COR-L47 (cell line): ENCODE measurements at places on chromosomes 4 and X.

- no peak for DNase-seq
These were observed 54.4 kb downstream of the FAM53A start for GRCh38 chr4:1629699-1630083.

DNA sequence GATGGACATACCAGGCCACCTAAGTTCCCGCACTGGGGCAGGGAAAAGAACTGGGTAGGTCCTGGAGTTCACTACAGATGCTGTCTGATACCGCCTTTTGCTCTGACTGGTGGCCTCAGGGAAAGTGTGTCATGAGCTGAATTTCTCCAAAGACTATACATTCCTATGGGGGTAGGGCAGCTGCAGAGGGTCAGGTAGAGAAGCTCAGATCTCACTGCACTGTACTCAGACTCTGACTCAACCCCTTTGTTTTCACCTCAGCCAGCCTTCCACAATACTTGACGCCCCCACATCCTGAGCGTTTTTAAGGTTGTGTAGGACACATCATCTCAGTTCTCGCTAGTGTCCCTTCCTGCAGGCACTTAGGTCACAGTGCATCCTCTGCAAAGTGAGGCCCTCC, 7.8 kb downstream of the GATB start:
- DNase-seq = no peak

DNA sequence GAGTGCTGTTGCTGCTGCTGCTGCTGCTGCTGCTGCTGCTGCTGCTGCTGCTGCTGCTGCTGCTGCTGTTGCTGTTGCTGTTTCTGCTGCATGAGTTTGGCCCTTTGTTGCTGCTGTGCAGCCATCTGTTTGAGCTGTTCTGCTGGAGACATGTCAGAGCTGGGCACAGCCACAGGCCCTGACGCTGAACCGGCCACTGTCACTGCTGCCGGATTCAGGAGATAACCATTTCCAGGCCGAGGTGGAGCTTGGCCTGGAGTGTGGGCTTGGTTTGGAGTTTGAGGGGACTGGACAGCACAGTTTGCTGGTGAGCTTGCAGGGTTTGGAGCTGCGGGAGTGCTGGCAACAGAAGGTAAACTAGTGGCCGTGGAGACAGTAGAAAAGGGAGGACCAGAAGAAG, 224.3 kb downstream of the MGST2 start:
- no peak for DNase-seq

- DNase-seq = no peak
These were observed 29.7 kb downstream of the EIF4E start for GRCh38 chr4:98899277-98899676.

DNA sequence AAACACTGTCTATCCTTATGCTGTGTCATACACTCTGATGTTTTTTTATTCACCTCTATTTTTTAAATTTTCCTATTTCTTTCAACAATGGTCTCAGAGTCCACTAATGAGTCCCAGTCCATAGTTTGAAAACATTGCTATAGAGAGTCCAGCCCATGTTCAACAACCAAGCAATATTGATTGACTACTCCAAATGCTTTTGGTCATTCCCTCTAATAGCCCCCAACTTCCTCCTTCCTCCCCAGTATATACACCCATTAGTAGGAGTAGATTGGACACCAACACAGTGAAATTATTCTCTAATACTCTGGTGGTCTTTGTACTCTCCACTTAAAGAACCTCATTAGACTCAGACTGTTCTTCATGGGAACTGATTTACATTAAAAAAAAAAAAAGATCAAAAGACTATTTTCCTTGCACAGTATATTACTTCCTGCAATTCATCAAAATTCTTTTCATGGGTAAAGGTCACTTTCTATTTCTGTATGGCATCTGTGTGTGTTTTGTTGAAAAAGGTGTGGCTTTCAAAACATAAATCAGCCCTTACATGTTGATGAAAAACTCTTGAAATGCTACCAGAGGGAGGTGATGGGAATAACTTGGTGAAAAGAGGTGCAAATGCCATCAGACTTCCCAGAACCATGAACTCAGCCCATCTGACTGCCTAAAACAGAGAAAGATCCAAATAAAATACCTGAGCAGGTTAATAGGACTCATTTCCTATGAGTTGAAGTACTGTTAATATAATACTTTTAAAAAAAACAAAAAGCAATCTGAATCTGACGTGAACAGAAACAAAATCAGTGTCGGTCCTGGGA, 250.3 kb upstream of the KLF3 start:
- DNase-seq = no peak

GRCh38 chr4:100949350-100949935, 397.9 kb downstream of the PPP3CA start:
- no peak for DNase-seq

- no peak for DNase-seq
These were observed 4.3 kb upstream of the RBM3 start for GRCh38 chrX:48569958-48570357.

GRCh38 chrX:15747626-15748173, 9.6 kb downstream of the CA5B start:
- DNase-seq = no peak

GRCh38 chr4:4392501-4393183, 5.7 kb downstream of the NSG1 start:
- DNase-seq = no peak

GRCh38 chr4:42150653-42151567, 1.5 kb downstream of the BEND4 start:
- no peak for DNase-seq

DNA sequence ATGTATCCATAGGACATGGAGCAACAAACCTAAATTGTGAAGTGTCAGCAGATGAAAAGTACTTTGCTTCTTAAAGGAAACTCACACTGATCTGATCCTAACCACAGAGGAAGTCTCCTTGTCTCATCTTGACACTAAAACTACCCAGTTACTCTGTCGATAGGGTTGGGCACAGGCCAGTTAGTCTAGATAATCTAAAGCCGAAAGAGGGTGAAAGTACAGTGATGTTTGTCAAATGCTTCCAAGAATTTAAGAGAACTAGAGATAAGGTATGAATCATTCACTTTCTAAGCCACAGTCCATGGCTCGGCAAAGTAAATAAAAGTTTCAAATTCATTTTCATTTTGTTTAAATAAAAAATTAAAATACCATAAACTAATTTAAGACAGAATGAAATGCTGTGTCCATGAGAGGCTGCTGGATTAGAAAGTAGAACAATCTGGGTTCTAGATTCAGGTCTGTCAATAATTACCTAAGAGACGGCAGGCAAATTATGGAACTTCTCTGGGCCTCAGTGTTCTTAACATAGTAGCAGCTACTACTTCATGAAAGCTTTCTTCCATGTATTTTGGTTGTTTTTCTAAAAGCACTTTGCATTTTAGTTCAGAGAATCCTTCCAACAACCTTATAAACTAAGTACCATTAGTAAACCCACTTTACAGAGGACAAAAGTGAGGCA, 176.7 kb downstream of the LDB2 start:
- no peak for DNase-seq

GRCh38 chr4:66035701-66036100, 365.4 kb upstream of the EPHA5 start:
- no peak for DNase-seq

GRCh38 chr4:29423836-29424721, 1296.1 kb upstream of the PCDH7 start:
- no peak for DNase-seq

DNA sequence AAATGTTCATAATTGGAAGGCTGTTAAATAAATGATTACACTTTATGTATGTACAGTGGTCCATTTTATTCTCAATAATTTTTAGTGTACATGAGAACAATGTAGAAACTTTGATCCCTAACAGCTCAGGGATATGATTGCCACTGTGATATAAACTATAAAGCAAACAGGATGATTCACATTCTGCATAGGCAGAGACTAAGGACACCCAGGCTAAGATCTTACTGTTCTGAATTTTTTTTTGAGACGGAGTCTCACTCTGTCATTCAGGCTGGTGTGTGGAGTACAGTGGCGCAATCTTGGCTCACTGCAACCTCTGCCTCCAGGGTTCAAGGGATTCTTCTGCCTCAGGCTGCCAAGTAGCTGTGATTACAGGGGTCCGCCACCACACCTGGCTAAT, 186.6 kb downstream of the PDGFC start:
- no peak for DNase-seq

GRCh38 chr4:8414377-8414776, 26.1 kb downstream of the ACOX3 start:
- DNase-seq = no peak

- DNase-seq = no peak
These were observed 1469.6 kb downstream of the PCDH7 start for GRCh38 chr4:32189788-32190187.

- no peak for DNase-seq
These were observed 97.1 kb upstream of the USP9X start for GRCh38 chrX:40988100-40988499.

- DNase-seq = no peak
These were observed 7.0 kb upstream of the AKAP17A start for GRCh38 chrX:1584237-1585011.

- no peak for DNase-seq
These were observed 33.9 kb upstream of the ADGRG2 start for GRCh38 chrX:19156186-19156585.

DNA sequence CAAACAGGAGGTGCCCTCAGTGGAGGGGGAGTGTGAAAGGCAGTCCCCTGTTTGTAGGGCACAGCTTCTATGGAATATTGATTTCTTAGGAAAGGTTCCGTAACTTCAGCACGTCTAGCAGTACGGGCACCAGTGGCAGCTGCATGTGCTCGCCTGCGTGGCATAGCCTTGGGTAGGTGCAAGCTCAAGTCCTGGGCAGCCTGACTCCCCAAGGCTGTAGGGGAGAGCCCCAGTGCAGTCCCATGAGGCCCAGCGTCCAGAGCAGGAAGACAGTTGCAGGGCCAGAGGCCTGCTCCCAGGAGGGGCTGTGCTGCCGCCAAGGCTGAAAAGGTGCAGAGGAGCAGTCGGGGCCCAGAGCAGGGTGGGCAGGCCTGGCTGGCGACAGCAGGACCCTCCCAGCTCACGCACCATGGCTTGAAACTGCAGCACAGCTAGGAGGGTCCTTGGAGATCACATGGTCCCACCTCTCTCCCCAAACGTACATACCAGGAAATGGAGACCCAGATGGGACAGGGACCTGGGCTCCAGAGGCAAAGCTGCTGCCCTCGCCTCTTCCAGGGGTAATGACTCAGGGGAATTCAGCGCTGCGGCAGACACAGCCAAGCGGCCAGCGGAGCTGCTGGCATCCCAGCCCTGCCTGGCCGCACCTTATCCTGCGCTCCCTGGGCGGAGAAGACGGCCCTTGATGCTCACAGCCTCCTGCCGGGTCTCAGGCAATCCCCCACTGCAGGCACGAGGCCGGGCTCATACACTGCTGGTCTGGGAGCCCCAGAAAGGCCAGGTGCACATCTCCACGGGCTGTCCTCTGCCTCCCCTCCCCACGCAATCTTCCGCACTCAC, 6.0 kb upstream of the DUSP9 start:
- no peak for DNase-seq

- no peak for DNase-seq
These were observed 152.7 kb upstream of the AADAT start for GRCh38 chr4:170242471-170242870.

DNA sequence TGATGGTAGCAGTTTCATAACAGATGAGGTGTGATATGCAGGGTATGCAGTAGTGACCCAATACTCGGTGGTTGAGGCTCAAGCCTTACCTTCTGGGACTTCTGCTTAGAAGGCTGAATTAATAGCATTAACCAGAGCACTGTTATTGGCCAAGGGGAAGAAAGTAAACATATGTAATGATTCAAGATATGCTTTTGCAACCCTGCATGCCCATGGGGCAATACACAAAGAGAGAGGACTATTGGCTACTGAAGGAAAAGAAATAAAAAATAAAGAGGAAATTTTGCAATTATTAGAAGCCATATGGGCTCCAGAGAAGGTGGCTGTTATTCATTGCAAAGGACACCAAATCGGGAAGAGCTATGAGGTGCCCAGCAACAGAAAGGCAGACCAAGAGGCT, 8.7 kb downstream of the GAGE10 start:
- no peak for DNase-seq

- DNase-seq = no peak
These were observed 25.2 kb upstream of the NDP start for GRCh38 chrX:43998374-43998773.

DNA sequence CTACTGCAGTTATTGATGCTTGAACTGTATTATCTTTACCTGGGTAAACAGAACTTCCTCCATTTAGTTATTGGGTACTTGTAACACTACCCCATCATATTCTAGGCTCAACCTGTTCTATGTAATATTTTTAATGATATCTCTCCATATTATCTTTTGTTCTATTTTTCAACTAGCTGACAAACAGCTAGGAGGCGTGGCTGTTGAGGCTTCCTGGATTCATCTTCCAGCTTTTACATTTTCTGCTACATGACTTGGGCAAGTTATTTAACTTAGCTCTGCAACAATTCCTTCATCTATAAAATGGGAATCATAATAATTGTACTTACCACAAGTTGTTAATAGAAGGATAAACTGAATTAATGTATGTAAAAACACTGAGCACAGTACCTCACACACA, 349.3 kb downstream of the PTTG2 start:
- no peak for DNase-seq

DNA sequence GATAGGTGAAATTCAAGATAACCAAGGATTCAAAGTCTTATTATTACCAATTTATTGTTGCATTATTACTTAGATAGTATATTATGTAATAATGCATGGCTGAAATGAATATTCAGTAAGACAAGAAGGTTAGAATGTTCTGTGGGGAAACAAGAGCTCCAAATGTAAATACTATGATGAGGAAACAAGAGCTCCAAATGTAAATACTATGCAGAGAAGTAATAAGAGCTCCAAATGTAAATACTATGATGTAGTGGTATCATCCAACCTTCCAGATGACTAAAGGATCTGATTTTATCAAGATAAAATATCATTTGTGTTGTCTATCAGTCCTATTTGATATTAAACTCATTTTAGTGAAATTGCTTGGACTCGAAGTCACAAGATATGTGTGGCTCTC, 82.2 kb upstream of the PCDH18 start:
- DNase-seq = no peak

GRCh38 chrX:18917831-18918230, 66.1 kb downstream of the PHKA2 start:
- DNase-seq = no peak

GRCh38 chrX:134374294-134374693, 85.7 kb upstream of the HPRT1 start:
- DNase-seq = no peak

- no peak for DNase-seq
These were observed 696 bp upstream of the CA5B start for GRCh38 chrX:15737190-15737958.

DNA sequence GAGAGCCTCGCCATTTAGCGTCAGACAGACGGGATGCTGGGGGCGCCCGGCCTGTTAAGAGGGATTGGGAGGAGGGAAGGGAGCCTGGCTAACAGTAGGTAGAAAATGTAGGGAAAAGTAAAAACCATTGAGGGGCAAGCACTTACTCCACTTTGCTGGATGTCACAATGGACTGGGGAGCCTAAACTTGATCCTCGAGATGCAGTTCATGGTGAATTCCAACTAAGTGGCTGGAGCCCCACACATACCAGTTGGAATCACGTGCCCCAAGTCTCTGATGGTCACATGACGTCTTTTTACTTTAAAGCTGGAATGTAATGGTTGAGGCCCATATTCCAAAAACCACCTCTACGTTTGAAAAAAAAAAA, 1.5 kb downstream of the PLS3 start:
- no peak for DNase-seq

- DNase-seq = peak; percentile 7
These were observed 814 bp downstream of the SPON2 start for GRCh38 chr4:1171311-1172227.
